Stimulated activated CD4-positive, alpha-beta T cell treated with anti-CD3 and anti-CD28 coated beads, Interleukin-15, amount 100 ng/mL, for 48 hours (primary cell): ENCODE measurements at places on chromosomes 5 and 9.

DNA sequence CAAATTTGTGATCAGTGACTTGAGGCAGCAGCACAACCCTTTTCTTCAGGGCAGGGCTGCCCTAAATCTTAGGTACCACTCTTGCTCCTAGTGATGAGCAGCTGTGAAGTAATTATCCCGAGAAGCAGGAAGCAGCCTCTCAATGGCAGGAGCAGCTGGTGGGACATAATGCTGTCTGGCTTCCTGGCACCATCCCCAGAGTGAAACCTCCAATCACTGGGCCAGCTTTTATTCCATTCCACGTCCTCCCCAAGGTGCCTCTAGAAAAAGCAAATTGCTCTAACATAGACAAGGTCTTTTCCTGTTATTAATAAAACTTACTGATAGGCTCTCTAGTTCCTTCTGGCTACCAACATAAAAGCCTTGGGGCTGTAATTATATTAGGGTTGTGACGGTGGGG lies 154.0 kb downstream of the FRMD3 start:
- no peak for DNase-seq

DNA sequence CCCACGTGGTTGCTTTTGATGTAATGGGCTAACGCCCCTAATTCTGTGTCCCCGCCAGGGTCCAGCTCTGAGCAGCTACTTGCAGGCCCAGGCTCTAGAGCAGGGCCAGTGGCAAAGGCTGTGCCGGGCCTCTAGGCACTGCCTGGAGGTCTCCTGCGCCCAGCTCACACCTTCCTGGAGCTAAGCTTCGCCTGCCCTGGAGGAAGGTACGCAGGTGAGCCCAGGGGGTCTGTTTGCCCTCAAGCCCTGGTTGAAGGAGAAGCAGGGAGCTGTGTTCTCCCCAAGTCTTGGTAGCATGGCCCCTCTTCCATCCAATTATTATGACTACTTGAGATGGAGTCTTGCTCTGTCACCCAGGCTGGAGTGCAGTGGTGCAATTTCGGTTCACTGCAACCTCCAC lies 5.2 kb upstream of the LMX1B start:
- no peak for DNase-seq

GRCh38 chr9:134661299-134661698 lies 19.7 kb downstream of the COL5A1 start:
- DNase-seq = no peak

- no peak for DNase-seq
Measured at GRCh38 chr5:17734011-17734410, 99.8 kb downstream of the TAF11L14 start.

DNA sequence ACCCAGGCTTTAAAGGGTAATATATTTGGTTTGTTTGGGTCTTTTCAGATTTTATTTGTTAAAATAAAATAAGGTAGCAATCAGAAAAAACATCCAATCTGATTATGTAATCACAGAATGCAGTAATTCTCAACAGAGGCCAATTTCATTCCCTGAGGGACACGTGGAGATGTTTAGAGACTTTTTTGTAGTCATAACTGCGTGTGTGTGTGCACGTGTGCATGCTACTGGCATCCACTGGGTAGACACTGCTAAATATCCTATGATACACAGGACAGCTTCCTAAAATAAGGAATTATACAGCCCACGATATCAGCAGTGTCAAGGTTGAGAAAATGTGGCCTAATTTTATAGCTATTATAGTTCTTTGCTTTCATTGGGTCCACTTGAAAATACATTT lies 180.8 kb upstream of the KLF9 start:
- no peak for DNase-seq

GRCh38 chr5:136513430-136513829 lies 148.1 kb upstream of the TRPC7 start:
- DNase-seq = no peak
